ENCODE measurements at places on chromosomes 13 and 19. TPM values are rescaled to one million over a fixed set of nuclear protein-coding genes. Genes with fewer than 3 reads are reported as not detected.

DNA sequence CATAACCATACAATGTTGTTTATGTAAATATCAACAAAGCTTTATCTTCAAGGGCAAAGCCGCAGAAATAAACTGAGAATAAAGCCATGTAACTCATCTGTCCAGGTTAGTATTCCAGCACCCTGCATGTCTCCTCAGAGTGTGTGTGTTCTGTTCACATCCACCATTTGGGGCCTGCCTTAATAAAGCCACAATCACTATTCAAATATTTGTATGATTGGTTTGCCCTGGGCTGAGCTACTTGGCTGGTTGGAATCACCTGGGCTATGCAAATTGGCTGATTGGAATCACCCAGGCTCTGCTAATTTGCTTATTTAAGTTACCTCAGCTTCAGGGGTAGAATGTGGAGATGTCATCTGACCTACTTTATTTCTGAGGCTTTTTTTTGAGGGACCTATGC, 42.4 kb upstream of the ZNF737 start:
- DNase-seq = no peak
- no peak overlapping the region for H3K4me3 ChIP-seq
- no peaks in the 10 kb centered on the region for H3K27me3 ChIP-seq
- no peaks in the 10 kb centered on the region for H3K4me1 ChIP-seq
- no peaks in the 10 kb centered on the region for H3K36me3 ChIP-seq

B3GNT8 gene
- 10.3 TPM for total RNA-seq

KIR3DL1 gene
- total RNA-seq = not detected

- H3K27ac ChIP-seq = no peak overlapping the region
- no peak overlapping the region for H3K4me3 ChIP-seq
- no peaks in the 10 kb centered on the region for H3K4me1 ChIP-seq
Measured at GRCh38 chr19:34165295-34165738, 7.0 kb upstream of the LSM14A start.

DIRAS1 gene
- 195 TPM for total RNA-seq

- H3K36me3 ChIP-seq = peaks cover 4% of the 10 kb centered on the region
- no peak overlapping the region for H3K4me3 ChIP-seq
- peak; percentile 32 for DNase-seq
- peaks cover 6% of the 10 kb centered on the region for H3K4me1 ChIP-seq
- no peaks in the 10 kb centered on the region for H3K27me3 ChIP-seq
Measured at GRCh38 chr19:49224879-49225278, 67.3 kb downstream of the TRPM4 start.

Measured in left ventricle myocardium inferior (tissue), 1 donor.